Spinal cord (tissue), 10 donors: ENCODE measurements at places on chromosomes 5 and 9. TPM values are rescaled to one million over a fixed set of nuclear protein-coding genes. Genes with fewer than 3 reads are reported as not detected.

- no peak for DNase-seq
Observed at GRCh38 chr9:137589441-137590122, 730 bp downstream of the ZMYND19 start.

- DNase-seq: no peak
Observed at GRCh38 chr9:95912773-95913172, 37.3 kb downstream of the ERCC6L2 start.

- no peak for DNase-seq
Observed at GRCh38 chr5:33975852-33976251, 8.6 kb downstream of the SLC45A2 start.

DNA sequence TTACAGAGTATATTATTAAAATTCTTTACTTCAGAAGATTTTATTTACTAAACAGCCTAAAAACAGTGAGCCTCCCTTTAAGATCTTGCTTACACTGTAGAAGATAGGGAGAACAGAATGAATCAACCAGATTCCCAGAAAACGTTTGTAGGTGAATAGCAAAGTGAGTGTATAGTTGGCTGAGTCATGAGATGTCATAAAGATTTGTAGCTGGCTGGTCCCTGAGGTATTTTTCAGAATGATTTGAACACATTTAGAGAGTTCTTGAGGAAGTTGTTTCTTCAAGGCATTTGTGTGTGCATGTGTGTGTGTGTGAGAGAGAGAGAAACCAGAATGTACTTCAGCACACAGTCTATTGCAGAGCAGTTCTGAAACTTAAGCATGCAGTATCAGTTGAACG lies 159.4 kb upstream of the PRR16 start:
- no peak for DNase-seq

DNA sequence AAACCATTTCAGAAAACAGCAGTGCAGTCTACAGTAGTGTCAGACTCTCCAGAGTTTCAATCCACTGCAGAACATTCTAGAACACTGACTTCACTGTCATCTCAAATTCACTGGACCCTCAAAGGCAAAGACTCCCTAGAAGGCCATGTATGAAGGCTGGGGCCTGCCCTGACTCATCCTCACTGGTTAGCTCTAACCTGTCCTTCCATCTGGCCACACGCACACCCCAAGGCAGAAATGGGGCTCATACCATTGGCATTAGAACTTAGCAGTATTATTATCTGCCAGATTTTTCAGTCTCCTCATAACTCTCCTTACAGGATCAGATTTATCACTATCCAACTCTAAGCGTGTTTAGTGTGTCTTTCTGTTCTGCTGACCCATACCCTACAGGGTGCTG lies 20.4 kb downstream of the S1PR3 start:
- DNase-seq: no peak

- no peak for DNase-seq
Observed at GRCh38 chr5:27472000-27472763, 433.8 kb upstream of the CDH9 start.

DNA sequence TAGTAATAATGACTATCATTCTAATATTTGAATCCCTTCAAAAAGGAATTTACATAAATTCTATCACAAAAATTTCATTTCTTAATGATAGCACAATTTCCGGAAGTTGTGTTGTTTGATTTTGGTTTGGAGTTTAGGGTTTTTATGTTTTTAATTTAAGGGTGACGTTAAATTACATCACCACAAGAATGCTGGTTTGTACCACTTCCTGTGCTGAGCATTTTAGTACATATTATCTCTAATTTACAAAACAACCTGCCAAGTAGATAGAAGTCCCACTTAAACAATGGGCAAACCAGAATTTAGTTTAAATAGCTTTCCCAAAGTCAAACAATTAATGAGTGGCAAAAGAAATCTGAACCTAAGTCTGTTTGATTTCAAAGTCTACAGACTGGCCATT lies 63.4 kb downstream of the DENND1A start:
- DNase-seq: no peak

DNA sequence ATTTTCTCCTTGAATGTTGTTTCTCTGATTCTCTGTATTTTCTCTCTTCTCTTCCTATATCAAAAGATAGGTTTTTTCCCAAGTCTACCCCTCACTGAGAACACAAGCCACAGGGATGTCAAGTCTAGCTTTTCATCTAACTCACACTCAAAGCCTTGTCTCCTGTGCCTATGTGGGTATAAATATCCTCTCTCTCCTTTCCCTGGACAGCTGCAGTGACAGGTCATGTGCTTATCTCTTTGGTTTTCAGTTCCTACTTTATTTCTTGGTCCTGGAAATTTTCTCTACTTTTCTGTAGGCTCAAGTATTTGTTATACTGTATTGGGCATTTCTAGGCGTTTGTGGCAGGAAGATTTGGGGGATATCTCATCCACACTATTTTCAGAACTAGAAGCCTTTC lies 182.4 kb upstream of the MVB12B start:
- no peak for DNase-seq

DNA sequence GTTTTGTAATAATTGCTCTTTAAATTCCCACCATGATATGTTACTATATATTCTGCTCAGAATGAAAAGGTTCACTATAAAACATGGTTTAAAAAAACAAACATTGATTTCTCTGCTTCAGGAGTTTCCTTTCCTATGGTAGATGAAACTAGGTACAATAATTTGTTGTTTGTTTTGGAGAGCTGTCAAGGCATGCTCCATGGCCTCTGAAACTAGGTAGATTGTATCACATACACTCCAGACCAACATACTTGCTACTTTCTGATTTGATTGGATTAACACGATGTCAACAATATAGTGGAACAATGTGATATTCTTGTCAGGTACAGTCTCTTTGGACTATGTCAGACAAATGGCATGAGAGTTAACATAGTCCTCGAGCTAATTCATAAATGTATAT lies 452.7 kb upstream of the CDH9 start:
- no peak for DNase-seq

DNA sequence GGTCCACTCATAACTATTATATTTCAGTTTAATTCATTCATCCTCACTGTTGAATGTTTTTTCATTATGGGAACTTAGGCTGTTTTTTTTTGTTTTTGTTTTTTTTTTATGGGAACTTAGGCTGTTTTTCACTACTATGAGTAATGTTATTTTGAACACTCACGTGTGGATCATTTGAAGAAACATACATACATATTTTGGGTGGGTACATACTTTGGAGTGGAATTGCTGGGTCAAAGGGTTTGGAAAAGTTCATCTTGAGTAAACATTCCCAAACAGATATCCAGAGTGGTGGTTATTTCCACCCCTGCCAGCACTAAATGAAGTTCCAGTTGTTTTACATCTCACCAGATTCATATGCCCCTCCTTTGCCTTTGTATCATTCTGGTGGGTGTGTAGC lies 584.4 kb downstream of the PSAT1 start:
- no peak for DNase-seq

GRCh38 chr9:31325778-31326177 lies 1058.7 kb upstream of the ACO1 start:
- no peak for DNase-seq

DNA sequence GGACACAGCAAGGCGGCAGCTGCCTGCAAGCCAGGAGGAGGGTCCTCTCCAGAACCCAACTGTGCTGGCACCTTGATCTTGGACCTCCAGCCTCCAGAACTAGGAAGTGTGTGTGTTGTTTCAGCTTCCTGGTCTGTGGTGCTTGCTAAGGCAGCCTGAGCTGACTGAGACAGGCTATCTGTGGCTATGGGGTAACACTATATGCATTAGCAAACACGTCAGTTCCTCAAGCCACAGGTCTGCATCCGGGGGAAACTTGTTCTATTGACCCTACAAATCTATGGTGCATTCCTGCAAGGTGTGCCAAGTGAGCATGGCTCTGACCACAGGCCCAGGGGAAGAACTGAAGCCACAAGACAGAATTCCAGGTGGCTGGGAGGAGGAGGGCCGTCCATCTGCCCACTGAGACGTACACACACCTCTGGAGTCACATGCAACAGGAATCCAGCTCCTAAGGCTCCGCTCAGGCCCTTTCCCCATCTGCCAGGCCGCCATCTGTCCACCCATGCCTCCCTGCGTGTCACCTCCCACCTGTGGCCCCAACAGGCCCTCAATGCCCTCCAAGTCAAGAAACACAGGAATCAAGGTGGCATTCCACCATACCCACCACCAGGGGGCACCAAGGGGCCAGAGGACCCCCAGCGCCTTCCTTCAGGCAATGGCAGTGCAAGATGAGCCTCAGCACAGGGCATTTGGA lies 174.9 kb downstream of the ROR2 start:
- DNase-seq: no peak

DNA sequence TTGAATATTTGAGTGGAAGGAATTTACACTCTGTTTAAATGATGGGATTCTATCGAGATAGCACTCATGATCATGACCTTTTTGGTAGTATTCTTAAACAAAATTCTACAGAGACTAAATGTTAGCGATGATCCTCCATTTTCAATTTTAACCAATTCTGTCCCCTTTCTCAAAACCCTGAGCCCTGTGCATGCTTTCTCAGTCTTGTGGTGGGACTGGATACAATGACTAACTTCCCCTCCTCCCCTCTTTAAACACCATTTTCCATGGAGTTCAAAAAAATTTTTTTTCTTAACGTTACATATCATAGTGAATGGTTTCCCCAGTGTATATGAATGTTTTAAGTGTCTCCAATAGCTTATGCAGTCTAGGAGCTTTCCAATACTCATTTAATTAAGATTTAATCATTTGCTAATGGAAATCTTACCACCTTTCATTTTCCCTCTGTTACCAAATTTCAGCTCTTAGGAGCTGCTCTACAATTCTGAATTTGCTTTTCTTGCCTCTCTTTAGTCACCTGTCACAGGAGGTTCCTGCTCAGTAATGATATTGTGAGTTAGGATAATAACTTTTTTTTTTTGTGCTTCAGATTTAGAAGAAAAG lies 101.2 kb downstream of the MAP1B start:
- no peak for DNase-seq

- no peak for DNase-seq
Observed at GRCh38 chr9:21608200-21608599, 126.1 kb upstream of the IFNE start.

- no peak for DNase-seq
Observed at GRCh38 chr9:99474186-99474585, 252.1 kb downstream of the SEC61B start.

HSPA5 gene
- 198 TPM for polyA plus RNA-seq

LHX3 gene
- 1.5 TPM for polyA plus RNA-seq

C8G gene
- polyA plus RNA-seq: 1.7 TPM

HTR1A gene
- polyA plus RNA-seq: 6.4 TPM

SCGB3A1 gene
- not detected for polyA plus RNA-seq

ADAMTS12 gene
- 8.7 TPM for polyA plus RNA-seq

BHMT2 gene
- 2.8 TPM for polyA plus RNA-seq

ERAP2 gene
- 4.7 TPM for polyA plus RNA-seq
